ENCODE measurements at places on chromosomes 6 and 20. TPM values are rescaled to one million over a fixed set of nuclear protein-coding genes. Genes with fewer than 3 reads are reported as not detected.

Gene ASIP
- not detected for total RNA-seq

GRCh38 chr6:167467793-167468431, 143.0 kb downstream of the TTLL2 start:
- H3K4me1 ChIP-seq = peaks cover 4% of the 10 kb centered on the region
- no peak overlapping the region for H3K4me3 ChIP-seq
- no peaks in the 10 kb centered on the region for H3K36me3 ChIP-seq
- no peak overlapping the region for H3K27ac ChIP-seq
- no peak for DNase-seq

- H3K36me3 ChIP-seq = peaks cover 23% of the 10 kb centered on the region
- no peak for DNase-seq
- H3K27me3 ChIP-seq = no peaks in the 10 kb centered on the region
- H3K4me3 ChIP-seq = peak overlapping the region; percentile 66
- H3K4me1 ChIP-seq = peaks cover 51% of the 10 kb centered on the region
These were observed 100.6 kb downstream of the PRDM1 start for GRCh38 chr6:106186714-106187113.

DNA sequence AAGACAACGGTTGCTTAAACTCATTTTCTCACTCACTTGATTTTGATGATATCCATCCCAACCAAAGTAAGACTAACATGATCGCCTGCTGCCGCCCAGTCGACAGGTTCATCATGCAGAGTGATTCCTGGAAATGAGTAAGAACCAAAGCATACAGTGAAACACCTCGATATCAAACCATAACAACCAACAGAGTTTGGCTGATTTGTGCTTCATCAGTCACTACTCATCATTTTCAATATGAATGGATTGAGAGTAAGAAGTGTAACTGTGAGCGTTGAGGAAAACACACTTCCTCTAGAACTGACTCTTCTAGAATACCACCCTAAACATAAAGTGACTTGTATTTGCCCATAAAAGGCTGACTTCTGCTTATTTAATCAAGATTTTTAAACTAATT, 29.2 kb upstream of the ALDH8A1 start:
- DNase-seq = no peak
- peaks cover 23% of the 10 kb centered on the region for H3K4me1 ChIP-seq
- no peaks in the 10 kb centered on the region for H3K27me3 ChIP-seq
- peaks cover 68% of the 10 kb centered on the region for H3K36me3 ChIP-seq
- H3K27ac ChIP-seq = peak overlapping the region; percentile 3

GRCh38 chr6:20223141-20223540, 10.9 kb upstream of the MBOAT1 start:
- H3K36me3 ChIP-seq = no peaks in the 10 kb centered on the region
- H3K4me3 ChIP-seq = no peak overlapping the region
- no peaks in the 10 kb centered on the region for H3K4me1 ChIP-seq

Measured in activated naive CD8-positive, alpha-beta T cell treated with anti-CD3 and anti-CD28 coated beads, Interleukin-2, amount 10 ng/mL, durations not matched to agents 7 days and 5 days (primary cell).